ENCODE measurements at places on chromosomes 3 and 15. TPM values are rescaled to one million over a fixed set of nuclear protein-coding genes. Genes with fewer than 3 reads are reported as not detected.

Gene ZPLD1
- polyA plus RNA-seq, result not detected

Gene INKA1
- 9.1 TPM for polyA plus RNA-seq

Gene CADM2
- polyA plus RNA-seq, result 0.06 TPM

Gene CLDN18
- polyA plus RNA-seq, result not detected

Gene RPL22L1
- 34.1 TPM for polyA plus RNA-seq

Gene CCR9
- polyA plus RNA-seq, result 0.43 TPM

Gene PPIP5K1
- 7.7 TPM for polyA plus RNA-seq

Data from kidney (tissue), 22 donors.